Liver (tissue), 10 donors: ENCODE measurements at places on chromosomes 11 and 22. TPM values are rescaled to one million over a fixed set of nuclear protein-coding genes. Genes with fewer than 3 reads are reported as not detected.

GRCh38 chr11:61545921-61546320, 35.0 kb downstream of the SYT7 start:
- DNase-seq, result no peak

DNA sequence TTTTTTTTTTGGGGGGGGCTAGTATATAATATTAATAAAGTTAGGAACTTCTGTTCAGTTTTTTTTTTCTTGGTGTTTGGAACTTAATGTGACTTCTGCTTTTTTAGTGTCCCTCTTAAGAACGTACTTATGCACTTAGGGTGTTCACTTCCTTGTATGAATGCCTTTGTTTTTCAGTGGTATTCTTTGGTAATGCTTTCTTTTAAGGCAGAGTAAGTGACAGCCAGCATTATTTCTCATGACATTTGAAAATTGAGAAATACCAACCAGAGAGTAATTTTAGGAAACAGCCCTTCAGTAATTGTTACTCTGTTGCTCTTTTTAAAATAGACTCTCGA, 2.4 kb downstream of the GRK3 start:
- no peak for DNase-seq

DNA sequence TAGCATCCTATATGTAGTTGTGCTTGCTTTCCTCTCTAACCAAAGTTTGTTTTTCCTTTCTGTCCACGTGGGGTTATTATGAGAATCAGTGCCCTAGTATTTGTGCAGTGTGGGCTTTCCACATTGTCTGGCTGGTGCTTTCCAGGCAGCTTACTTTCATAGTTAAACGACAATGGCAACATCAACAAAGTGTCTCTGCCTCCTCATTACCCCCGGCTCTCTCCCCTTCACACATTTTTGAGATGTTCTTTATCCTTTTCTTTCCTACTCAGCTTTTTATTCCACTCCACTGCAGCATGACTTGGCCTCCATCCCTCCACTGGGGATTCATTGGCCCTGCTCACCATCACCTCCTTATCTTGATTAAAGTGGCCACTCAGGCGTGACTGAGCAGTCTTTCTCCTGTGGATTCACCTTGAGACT, 19.1 kb downstream of the SPECC1L start:
- DNase-seq, result no peak

DNA sequence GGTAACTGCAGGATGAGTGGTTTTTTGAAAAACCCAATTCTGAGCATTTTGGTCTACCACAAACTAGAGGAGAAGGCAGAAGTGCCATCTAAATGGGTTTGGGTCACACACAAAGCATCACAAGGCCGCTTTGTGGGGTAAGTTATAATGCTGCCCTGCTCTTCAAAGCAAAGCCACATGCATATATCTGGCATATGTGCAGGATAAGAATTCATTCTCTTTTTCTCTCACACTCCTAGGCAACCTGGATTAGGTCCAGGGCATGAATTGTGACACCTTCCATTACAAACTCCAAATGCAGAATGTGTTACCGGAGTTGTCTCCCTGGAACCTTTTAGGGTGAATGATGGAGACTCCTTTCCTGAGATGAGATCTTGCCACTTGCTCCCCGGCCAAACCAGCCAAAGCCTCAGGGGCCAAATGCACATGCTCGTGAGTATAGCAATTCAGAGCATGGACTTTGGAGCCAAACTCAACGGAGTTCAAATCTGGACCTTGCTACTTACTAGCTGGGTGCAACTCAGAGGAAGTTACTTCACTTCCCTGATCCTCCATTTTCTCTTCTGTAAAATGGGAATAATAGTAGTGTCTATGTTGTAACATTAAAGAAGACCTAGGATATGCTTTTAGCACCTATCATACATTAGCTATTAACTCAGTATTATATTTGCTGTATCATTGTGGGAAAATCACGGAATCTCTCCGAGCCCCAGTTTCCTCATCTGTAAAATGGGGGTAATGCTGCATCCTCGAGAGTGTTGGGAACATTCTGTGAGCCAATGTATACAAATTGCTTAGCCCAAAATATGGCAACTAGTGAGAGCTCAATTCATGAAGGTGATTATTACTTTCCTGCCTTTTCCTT, 96.6 kb downstream of the COMMD9 start:
- no peak for DNase-seq

DNA sequence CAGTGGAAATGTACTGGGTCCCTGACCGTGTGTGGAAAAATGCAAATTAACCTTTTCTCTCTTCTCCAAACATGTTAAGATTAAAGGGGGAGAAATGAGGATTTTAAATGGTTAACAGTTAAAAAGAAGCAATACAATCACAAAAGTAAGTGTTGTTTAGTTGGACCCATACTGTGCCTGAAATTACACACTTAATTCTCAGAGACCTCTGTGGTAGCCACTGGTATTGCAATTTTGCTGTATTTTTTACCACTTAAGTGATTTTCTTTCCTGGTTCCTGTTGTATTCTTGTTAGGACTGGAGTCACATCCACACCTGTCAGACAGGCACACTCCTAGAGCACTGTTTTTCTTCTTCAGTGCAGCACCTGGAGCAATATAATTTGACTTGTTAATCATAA, 179.6 kb upstream of the PDGFD start:
- no peak for DNase-seq

GRCh38 chr11:73478737-73479347, 102.6 kb downstream of the RELT start:
- DNase-seq, result no peak

GRCh38 chr22:28873183-28873963, 10.0 kb upstream of the ZNRF3 start:
- no peak for DNase-seq

GRCh38 chr11:103936059-103936458, 100.4 kb upstream of the DDI1 start:
- no peak for DNase-seq

GRCh38 chr11:128458321-128458720, 129.0 kb downstream of the ETS1 start:
- no peak for DNase-seq

DNA sequence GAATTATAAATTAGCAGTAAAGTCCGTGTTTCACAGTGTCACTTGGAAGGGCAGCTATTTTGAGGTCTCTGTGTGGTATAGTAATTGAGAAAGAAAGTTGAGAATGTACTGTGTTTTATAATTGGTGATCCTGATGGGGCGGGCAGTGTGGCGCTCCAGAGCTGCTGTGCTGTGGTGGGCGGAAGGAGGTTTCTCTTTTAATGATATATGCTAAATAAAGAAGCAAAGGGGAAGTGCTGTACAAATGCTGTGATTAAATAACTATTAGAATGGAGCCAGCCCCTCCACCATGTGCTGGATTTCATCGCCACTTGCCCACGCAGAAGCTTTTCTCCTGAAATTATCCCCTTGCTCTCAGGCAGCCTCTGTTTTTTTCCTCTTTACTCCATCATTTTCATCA, 24.6 kb downstream of the ATXN10 start:
- DNase-seq, result no peak

UPK3A gene
- total RNA-seq, result not detected

FREY1 gene
- total RNA-seq, result 0.75 TPM

CNGA4 gene
- not detected for total RNA-seq

HEPHL1 gene
- not detected for total RNA-seq

PVALB gene
- total RNA-seq, result 0.56 TPM

UQCC3 gene
- total RNA-seq, result 2.9 TPM
